ENCODE measurements at places on chromosomes 16 and 17.

DNA sequence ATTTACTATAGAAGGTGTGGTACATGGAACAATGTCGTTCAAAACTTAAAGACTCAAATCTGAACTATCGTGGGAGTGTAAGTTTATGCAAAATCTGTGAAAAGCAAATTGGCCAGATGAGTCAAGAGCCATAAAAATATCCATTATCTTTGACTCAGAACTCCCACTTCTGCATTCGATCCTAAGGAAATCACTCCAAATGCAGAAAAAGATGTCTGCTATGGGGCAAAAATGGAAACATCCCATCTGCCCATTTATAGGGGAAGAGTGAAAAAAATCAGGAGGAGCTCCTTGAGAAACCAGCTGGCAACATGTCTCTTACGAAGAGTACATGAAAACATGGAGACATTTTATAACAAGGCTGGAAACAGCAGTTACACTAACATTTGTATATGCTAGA is 43.6 kb upstream of the CCDC182 start:
- no peak for DNase-seq

DNA sequence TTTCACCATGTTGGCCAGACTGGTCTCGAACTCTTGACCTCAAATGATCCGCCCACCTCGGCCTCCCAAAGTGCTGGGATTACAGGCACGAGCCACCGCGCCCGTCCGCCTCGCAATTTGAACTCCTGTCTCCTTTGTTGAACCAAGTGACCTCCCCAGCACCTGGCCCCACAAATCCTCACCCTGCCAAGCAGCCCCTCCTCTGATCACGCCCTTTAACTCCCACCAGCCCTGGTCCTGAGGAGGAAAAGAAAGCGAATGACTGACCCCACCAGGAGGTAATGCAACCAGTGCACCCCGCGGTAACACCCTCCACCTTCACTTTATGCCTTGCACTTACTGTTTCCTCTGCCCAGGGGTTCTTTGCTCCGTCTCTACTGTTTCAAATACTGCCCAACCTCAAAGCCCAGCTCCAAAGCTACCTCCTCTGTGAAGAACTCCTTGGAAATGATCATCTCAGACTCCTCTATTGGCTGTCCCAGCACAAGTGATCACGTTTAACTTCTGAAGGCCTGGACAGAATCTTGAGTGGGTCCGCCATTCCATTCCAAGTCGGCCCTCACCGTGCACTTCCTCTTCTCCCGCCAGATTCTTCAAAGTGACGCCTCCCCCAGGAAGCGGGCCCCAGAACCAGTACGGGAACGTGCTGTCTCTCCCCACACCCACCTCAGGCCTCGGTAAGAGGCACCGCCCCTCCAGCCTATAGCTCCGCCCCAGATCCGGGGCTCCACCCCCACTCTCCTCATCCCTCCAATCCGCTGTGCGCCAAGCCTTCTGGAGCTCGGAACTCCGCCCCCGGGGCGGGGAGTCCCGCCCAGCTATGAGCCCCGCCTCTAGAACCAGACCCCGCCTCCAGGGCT is 4.4 kb downstream of the CD19 start:
- DNase-seq: peak; percentile 45

DNA sequence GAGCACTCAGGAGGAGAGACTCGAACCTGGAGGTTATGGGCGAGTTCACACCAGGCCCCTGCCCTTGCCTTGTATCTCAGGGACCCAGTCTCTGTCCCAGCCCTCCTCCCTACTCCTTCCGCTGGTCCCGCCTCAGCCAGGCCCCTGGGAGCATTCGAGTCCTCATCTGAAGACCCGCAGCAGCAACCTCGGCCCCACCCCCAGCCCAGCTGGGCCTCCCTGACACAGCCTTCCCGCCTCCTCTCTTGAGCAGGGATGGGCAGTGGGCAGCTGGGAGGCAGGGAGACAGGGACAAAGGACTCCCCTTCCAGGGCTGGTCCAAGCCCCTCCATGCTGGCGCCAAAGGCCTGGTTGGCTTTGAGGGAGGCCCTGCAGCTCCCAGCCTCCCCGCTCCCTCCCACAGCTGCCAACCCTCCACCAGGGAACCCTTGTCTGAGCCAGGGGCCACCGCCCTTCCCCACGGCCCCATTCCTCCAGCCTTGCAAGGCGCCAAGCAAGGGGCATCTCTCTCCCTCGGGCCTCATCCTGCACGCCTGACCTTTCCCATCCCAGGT is 15.4 kb upstream of the ZC3H18 start:
- no peak for DNase-seq

DNA sequence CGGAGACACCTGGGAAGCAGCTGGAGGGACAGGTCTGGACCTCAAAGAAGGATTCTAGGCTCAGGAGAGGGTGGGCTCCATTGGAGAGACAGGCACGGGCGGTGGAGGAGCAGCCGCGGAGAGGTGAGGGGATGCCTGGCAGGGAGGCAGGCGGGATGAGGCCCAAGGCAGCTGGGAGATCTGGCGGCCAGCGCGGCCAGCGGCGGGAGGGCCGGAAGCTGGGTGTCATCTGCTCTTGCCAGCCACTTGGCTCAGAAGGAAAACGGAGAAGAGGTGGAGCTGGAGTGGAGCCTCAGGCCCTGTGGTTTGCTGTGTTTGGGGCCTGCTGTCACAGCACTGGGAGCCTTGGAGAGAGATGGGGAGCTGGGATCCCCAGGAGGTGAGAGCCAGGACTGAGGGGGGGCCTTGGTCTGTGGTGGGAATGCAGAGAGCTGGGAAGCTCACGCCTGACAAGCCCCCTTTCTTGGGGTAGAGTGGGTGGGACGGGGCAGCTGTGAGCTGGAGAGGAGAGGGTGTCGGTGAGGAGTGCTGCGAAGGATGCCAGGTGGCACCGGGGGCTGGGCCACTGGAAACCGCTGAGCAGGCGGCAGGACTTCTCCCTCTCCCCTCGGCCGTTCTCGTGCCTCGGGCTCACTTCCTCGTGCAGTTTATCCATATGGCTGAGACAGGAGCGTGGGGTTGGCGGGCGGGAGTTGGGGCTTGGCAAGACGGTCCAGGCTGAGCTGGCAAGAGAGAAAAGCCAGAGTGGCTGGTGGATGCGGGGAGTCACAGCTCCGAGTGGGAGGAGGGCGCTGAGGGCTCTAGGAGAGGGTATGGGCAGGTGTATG is 8.0 kb downstream of the TBC1D24 start:
- no peak for DNase-seq

- DNase-seq: no peak
These were observed 138.6 kb downstream of the MAP2K6 start for GRCh38 chr17:69552986-69553667.

DNA sequence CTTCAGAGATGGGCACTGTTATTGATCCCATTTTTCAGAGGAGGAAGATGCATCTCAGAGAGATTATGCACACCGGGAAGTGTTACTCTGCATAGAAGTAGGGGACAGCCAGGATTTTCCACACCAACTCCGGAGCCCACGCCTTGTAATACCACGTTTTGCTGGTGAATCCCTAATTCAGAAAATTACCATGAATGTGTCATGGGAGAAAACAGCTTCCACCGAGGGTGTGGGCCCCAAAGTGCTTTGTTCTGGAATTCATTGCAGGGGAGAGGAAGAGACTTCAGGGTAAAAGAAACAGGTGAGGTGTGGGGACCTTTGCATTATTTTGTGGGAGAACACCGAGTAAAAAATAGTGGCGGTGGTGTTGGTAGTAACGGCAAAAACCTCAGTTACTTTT is 1051.4 kb upstream of the RBFOX1 start:
- DNase-seq: no peak

- no peak for DNase-seq
These were observed 32.8 kb downstream of the HIC1 start for GRCh38 chr17:2087597-2088211.

GRCh38 chr17:37770631-37771518 is 26.0 kb upstream of the HNF1B start:
- peak; percentile 47 for DNase-seq

DNA sequence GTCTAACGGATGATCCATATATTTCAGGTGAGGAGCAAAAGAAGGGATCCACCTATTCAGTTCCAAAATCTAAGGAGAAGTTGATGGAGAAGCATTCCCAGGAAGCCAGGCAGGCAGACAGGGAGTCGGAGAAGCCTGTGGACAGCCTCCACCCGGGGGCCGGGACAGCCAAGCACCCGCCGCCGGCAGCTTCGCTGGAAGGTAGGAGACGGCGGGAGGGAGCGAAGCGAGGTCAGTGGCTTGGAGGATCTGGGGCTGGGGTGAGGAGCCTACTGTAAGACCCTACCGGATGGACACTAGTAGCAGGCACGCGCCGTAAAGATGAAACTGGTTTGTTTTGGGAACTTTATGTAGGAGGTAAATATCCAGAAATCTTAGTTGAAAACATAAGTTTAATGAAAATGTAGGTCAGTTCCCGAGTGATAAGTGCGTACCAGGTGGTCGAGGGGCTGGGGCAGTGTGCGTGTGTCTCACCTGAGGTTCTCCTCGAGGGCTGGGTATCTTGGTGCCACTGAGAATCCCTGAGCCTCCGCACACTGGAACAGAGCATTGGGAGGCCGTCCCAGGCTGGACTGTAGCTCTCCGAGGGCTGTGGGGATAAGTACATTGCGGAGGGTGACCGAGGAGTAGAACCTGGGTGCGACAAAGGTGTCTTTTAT is 714 bp downstream of the SPATA33 start:
- no peak for DNase-seq

GRCh38 chr16:11593581-11593980 is 6.9 kb upstream of the LITAF start:
- DNase-seq: no peak

DNA sequence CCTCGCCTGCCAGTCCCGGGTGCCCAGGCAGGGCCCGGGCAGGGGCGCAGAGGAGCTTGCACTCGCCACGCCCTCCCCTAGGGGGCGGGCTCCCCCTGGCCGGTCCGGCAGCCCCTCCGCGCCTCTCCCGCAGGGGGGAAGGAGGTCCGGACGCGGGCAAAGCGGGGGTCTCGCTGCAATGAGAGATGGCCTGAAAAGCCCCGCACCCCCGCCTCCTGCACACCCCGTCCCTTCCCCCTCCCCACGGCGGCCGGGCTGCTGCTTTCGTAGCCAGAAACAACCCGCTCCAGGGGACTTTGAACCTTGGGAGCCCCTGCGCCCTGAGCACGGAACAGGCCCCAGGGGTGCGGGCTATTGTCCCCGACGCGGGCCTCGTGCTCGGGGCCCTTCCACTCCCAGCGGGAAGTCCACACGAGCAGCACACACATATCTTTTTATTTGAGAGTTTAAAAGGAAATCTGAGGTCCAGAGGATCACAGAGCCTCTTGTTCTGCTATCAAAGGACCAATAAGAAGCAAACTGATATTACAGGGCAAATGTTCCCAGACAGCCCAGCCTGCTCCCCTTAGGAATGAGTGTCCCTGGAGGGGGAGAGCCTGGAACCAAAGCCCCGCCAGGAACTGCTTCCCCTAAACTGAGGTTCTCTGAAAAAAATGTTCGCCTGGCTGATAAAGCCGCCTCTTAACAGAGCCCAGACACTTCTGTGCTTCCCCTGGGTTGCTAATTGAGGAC is 5.8 kb upstream of the CBX4 start:
- peak; percentile 68 for DNase-seq

- no peak for DNase-seq
These were observed 51.3 kb downstream of the ADCY9 start for GRCh38 chr16:4064950-4065352.

DNA sequence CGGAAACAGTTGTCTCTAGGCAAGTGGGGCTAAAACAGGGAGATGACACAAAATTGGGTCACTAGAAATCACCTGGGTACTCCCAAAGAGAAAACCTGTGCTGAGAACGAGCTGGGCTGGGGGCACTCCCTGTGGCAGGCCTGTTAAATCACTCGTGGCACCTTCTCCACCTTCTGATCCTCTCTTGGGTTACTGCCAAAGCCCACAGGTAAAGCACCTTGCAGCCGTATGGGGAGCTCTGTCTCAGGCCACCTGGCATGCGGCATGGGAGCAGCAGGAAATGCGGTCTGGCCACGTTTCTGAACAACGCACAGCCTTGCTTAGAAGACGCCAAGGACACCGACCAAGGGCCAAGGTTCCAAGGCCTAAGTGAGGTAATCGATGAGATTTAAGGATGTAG is 21.5 kb upstream of the ICAM2 start:
- no peak for DNase-seq

DNA sequence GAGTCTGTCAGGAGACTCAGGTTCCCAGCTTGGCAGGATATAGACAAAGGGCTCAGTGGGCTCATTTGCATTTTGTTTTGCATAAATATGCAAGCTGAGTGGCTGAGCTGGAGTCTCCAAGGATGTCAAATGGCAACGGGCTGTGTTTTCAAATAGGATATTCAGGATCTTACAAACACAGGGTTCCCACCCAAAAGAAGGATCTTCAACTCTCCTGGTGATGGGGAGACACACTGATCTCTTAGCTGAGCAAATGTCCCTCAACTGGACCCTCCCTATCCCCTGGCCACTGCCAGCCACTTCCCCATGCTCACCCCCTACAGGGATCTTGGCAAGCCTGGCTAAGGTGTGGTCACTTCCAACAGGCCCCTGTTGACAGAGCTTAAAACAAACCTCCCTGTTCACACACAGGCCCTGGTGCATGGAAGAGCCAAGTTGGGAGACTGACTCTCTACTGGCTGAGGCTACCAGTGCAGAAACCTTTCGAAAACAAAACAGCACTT is 61.6 kb downstream of the SOX9 start:
- DNase-seq: no peak

- peak; percentile 58 for DNase-seq
These were observed 28.9 kb downstream of the CPSF4L start for GRCh38 chr17:73232587-73233373.

DNA sequence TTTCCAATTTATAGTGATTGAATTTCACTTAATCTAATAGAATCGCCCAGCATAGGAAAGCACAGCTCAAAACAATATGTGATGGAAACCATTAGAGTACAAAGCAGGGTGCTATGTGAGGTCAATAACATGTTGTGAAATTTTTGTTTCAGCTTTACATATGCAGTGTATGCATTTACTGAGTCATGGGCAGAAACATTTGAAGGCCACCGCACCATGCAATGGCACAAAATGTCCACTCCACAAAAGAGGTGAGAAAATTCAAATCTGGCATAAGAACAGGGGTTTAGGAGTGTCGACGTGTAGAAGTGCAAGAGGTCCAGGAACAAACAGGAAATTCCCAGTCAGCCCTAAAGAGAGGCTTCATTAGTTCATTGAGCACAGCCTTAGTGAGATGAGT is 131.2 kb downstream of the ANKFN1 start:
- no peak for DNase-seq

DNA sequence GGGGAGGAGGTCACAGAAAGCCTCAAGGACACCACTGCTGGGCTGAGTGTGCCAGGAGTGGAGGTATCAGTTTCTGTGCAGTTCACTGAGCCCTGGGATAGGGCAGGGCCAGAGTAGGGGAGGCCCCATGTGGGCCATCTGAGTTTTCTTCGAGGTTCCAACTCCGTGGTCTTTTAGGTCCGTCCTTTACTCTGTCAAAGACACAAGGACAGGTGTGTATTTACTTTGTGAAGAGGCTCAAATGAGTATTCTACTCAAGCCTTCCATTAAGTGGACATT is 59.5 kb downstream of the USP22 start:
- no peak for DNase-seq

DNA sequence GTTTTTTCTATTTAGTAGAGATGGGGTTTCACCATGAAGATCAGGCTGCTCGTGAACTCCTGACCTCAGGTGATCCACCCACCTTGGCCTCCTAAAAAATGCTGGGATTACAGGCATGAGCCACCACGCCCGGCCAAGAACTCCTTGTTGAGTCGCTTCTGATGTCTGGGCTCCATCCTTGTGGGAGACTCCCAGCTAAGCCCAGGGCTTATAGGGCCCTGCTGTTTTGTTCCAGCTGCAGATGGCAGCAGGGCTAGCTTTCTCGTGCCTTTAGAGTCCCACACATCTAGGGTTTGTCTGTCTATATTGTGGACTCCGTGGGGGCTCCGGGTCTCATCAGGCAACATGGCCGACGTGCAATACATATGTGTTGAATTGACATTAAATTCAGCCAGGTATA is 39.3 kb upstream of the MED9 start:
- DNase-seq: no peak
